ENCODE measurements at places on chromosomes 12 and 14.

- DNase-seq = no peak
Measured at GRCh38 chr12:96751626-96752025, 155.4 kb upstream of the NEDD1 start.

- DNase-seq = no peak
Measured at GRCh38 chr12:69685810-69686209, 13.3 kb downstream of the BEST3 start.

GRCh38 chr12:14239350-14239934, 126.0 kb upstream of the ATF7IP start:
- DNase-seq = no peak

DNA sequence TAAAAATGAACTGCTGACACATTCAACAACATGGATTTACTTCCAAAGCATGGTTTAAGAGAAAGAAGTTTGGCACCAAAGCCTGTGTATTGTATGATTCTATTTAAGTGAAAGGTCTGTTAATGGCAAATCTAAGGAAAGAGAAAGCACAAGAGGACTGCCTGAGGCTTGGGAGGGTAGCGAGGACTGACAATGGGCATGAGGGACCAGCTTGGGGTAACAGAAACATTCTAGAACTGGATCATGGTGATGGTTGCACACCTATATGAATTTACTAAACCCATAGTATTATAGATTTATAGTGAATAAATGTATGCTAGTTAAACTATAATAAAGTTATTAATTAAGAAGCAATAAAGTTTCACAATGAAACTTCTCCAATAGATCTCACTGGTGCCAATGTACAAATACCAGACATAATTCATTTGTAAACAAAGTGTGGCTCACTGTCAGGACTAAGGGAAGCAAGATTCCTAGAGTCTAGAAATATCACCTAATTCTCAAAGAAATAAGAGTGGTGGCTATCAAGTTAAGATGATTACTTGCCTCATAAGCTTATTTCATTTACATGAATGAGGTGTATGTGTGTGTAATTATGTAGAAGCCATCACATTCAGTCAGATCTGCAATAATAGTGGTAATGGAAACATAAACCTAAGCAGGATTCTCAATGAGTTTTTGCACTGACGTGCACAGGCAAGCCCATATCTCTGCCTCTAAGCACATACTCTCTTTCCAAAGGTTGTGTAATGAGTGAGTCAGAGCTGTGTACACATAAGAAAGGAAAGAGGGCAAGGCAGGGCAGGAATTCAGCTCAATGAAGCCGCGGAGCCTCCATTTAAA, 353.4 kb downstream of the KCNH5 start:
- no peak for DNase-seq

GRCh38 chr14:94395888-94396574, 7.6 kb upstream of the SERPINA1 start:
- DNase-seq = no peak

DNA sequence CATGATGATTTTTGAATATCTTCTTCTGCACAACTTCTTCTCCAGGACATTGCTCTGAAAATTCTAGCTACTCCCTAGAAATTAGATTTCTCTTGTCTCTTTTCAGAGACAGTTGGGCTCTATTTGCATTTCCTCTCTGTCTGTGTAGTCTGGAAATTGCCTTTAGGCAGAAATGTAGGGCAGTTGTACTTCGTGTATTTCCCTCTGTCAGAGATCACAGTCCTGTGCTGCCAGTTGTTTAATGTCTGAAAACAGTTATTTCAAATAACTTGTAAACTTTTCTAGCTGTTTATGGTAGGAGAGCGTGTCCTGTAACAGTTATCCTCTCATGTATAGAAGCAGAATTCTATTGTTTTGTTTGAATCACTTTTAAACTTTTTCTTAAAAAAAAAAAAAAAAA, 86.9 kb downstream of the TTLL5 start:
- DNase-seq = no peak

GRCh38 chr12:76820888-76821482, 57.1 kb downstream of the ZDHHC17 start:
- no peak for DNase-seq

GRCh38 chr14:50062438-50063085, 53.8 kb downstream of the VCPKMT start:
- peak; percentile 84 for DNase-seq

DNA sequence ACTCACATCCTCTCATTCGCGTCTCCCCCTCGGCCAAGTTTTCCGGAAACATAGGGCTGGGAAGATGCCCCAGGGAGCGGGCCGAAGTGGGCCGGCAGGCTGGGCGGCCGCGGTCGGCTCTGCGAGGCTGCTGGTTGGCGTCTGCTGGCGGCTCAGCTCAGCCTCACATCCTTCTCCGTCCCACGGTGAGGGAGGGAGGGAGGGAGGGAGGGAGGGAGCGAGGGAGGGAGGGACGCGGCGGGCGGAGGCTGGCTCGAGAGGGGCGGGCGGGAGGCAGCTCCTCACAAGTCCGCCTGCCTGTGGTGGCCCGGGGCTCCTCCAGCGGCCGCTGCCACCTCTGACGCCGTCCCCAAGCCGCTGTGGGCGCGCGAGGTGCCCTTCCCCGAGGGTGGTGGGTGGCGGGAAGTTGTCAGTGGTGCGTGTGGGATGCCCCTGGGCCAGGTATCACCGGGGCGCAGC, 93.8 kb downstream of the RFLNA start:
- DNase-seq = peak; percentile 46

DNA sequence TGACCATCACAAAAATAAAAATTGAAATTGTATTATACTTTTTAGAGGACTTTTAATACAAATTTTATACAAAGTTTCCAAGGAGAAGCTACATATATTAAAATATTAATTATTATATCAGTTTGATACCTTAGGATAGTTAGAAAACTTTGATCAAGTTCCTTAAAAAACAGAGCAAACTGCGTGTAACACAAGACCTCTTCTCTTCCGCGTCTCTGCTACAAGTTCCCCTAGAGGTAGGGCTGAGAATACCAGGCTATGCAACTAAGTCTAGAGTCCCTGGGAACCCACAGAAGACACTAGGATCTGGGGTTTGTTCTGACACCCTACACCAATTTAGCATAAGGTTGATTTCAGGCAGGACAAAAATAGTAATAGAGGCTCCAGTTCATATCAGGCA, 319.0 kb downstream of the FOXG1 start:
- DNase-seq = no peak

DNA sequence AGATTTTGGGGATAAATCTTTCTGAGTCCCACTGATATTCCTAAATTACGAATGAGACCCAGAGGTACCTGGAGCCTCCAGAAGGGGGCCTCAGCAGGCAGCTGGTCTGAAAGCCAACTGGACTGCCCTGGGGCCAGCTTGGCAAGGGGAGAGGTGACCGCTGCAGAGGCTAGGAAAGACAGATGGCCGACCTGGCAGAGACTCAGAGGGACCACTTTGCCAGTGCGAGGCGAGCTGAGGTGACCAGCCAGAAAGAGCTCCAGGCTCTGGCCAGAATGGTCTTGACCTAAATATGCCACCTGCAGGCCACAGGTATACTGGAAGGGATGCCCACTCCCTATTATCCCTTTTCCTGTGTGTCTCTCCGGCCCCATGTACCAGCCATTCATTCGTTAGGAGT, 256.8 kb upstream of the GARIN6 start:
- DNase-seq = no peak

GRCh38 chr14:99675382-99675835, 8.7 kb upstream of the CYP46A1 start:
- no peak for DNase-seq

- no peak for DNase-seq
Measured at GRCh38 chr14:102544046-102544746, 34.6 kb upstream of the ANKRD9 start.

DNA sequence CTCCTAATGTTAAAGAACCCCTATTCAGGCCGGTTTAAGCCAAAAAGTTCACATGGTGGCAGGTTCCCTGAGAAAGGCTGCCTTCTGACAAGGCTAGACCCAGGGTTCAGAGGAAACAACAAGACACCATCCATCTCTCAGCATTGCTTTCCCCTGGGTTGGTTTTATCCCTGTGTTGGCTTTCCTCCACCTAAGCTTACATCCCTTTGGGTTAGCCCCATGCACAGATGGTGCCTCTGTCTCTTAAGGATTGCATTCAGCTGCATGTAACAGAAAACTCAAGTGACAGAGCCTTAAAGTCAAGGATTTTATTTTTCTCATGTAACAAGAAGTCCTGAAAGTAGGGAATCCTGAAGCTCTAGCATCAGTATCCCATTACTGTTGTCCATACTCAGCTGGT, 42.8 kb upstream of the RIN3 start:
- DNase-seq = no peak

- no peak for DNase-seq
Measured at GRCh38 chr14:56759094-56759493, 51.2 kb downstream of the OTX2 start.

DNA sequence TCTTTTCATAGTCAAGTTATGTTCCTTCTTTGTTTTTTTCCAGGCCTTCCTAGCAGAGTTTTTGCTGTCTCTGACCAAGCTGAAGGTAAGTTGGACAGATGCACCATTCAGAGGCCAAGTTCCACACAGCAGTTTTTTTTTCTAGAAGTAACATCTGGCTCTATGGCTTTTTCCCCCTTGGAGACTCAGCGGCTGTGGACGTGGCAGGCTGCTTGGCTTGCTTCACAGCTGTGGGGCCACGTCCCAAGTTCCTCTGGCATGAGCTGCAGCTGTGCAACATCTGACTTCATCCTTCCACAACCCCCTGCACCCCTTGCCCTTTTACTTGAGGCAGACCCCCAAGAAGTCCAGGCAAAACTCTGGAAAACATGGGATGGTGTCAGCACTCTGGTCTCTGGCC, 24.2 kb upstream of the RHOJ start:
- no peak for DNase-seq

GRCh38 chr12:132848521-132848920, 19.9 kb upstream of the GOLGA3 start:
- DNase-seq = no peak

DNA sequence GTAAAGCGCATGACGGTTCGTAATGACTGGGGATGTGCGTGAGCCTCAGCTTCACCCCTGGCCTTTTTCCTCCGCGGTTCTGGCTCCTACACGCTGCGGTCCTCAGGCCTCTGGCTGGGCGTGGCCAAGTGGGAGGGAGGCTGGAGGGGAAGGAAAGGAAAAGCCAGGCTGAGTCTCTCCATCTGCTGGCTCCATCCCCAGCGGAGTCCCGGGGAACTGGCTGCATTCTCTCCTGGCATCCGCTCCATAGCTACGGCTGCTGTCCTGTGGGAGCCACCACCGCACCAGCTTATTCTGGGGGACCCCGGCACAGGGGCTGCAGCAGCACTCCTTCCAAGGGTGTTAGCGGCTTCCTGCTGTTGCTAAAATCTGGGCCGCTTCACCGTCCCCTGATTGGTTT, 68.2 kb upstream of the SLC24A4 start:
- DNase-seq = no peak

Data from stimulated activated naive CD4-positive, alpha-beta T cell treated with Interleukin-2 at 50 U/mL for 16 hours (primary cell).